Gastroesophageal sphincter (tissue), 4 donors: ENCODE measurements at places on chromosomes 12 and 14. TPM values are rescaled to one million over a fixed set of nuclear protein-coding genes. Genes with fewer than 3 reads are reported as not detected.

The SLC38A4 gene
- not detected for total RNA-seq

The CCDC196 gene
- not detected for total RNA-seq

The MAP3K9 gene
- total RNA-seq, result 0.62 TPM

The GPD1 gene
- 0.72 TPM for total RNA-seq

The PRB2 gene
- total RNA-seq, result not detected

The SLC15A5 gene
- not detected for total RNA-seq

The HAL gene
- total RNA-seq, result 0.46 TPM

The ZC3H14 gene
- total RNA-seq, result 68.2 TPM

The RPS29 gene
- total RNA-seq, result 4,018 TPM

The TBC1D30 gene
- total RNA-seq, result 1.4 TPM

The CPM gene
- total RNA-seq, result 47.4 TPM

The PRPF40B gene
- 18.3 TPM for total RNA-seq

The CMA1 gene
- total RNA-seq, result 9.8 TPM

The BMP4 gene
- 81.2 TPM for total RNA-seq

The MBIP gene
- 20.4 TPM for total RNA-seq

The ENDOU gene
- 1.9 TPM for total RNA-seq

The POTEM gene
- total RNA-seq, result not detected

The AQP2 gene
- total RNA-seq, result 0.12 TPM

The SAMD15 gene
- total RNA-seq, result 1.4 TPM

The OAS3 gene
- total RNA-seq, result 3.5 TPM

The NUDT14 gene
- total RNA-seq, result 8.4 TPM

The OR6S1 gene
- total RNA-seq, result not detected

The KERA gene
- not detected for total RNA-seq

The TMEM260 gene
- 11.1 TPM for total RNA-seq

The PPP1R1A gene
- 27.1 TPM for total RNA-seq

The ANKS1B gene
- 31.1 TPM for total RNA-seq

The ACYP1 gene
- 20.8 TPM for total RNA-seq
